Aorta (tissue), 5 donors: ENCODE measurements at places on chromosomes 5 and 9. TPM values are rescaled to one million over a fixed set of nuclear protein-coding genes. Genes with fewer than 3 reads are reported as not detected.

ADAMTSL2 gene
- 1.9 TPM for total RNA-seq

SHC3 gene
- total RNA-seq, result 6.9 TPM

CDO1 gene
- total RNA-seq, result 27.7 TPM

BTNL9 gene
- total RNA-seq, result 16.8 TPM

SPATA31A1 gene
- not detected for total RNA-seq

IRX2 gene
- total RNA-seq, result not detected

DNA sequence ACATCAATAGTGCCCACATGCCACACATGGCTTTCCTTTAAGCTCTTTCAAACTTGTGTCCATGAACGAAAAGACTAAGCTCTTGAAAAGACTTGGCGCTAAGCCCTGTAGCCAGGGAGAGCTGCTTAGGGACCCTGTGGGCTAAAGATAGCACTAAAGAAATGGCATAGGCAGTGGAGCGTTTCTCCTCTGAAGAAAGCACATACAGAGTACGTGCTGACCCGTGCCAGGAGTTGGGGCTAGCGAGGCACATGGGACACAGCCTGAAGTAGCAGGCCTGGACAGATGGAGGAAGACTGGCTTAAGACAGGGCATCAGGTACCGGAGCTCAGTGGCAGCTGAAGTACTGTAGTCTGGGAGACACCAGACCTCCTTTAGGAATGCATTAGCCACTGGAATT lies 39.7 kb downstream of the ADGRV1 start:
- H3K36me3 ChIP-seq, result no peaks in the 10 kb centered on the region
- H3K4me1 ChIP-seq, result no peaks in the 10 kb centered on the region
- H3K27ac ChIP-seq, result no peak overlapping the region
- no peak for DNase-seq
- H3K27me3 ChIP-seq, result no peaks in the 10 kb centered on the region
- no peak overlapping the region for H3K4me3 ChIP-seq

- no peaks in the 10 kb centered on the region for H3K36me3 ChIP-seq
- H3K4me3 ChIP-seq, result no peak overlapping the region
- no peaks in the 10 kb centered on the region for H3K27me3 ChIP-seq
- H3K27ac ChIP-seq, result no peak overlapping the region
- no peaks in the 10 kb centered on the region for H3K4me1 ChIP-seq
These were observed 226.9 kb downstream of the CACNA1B start for GRCh38 chr9:138104251-138105122.

DNA sequence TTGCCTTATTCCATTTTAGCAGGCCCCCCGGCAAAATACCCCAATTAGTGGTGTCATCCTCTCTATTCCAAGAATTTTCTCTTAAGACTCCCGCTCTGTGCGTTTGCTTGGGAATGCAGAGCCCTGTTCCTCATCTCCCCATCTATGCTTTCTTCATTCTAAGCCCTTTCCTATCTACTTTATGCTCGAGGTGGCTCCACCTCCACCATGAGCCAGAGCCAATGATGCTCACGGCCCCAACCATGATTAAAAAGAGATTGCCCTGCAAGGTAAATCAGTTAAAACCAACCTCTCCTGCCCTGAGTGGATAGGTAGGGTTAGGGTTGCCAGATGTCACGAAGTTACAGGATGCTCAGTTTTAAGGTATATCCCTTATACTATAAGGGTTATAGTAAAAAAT lies 677 bp upstream of the TXNDC15 start:
- H3K4me3 ChIP-seq, result no peak overlapping the region
- no peaks in the 10 kb centered on the region for H3K27me3 ChIP-seq
- peak overlapping the region; percentile 0 for H3K27ac ChIP-seq
- no peaks in the 10 kb centered on the region for H3K4me1 ChIP-seq

DNA sequence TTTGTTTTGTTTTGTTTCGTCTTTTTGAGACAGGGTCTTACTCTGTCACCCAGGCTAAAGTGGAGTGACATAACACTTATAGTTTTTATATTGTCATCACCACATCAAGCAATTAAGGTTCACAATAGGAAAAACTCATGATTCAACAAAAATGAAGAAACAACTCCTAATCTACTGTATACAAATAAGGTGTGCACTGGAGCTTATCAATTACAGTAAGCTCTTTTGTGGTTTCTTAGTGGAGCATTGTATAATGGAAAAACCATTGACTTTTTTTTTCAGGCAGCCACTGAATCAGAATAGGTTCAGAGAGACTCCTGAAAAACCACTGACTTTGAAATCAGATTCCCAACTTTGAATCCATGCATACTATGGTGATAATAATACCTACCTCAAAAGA lies 10.8 kb upstream of the PLIN2 start:
- no peak for DNase-seq
- H3K27me3 ChIP-seq, result no peaks in the 10 kb centered on the region
- no peaks in the 10 kb centered on the region for H3K4me1 ChIP-seq

GRCh38 chr5:62268234-62268633 lies 37.8 kb upstream of the KIF2A start:
- no peaks in the 10 kb centered on the region for H3K4me1 ChIP-seq
- H3K27me3 ChIP-seq, result no peaks in the 10 kb centered on the region
- H3K27ac ChIP-seq, result no peak overlapping the region
- no peaks in the 10 kb centered on the region for H3K36me3 ChIP-seq
- no peak for DNase-seq

GRCh38 chr5:126753227-126753626 lies 23.7 kb upstream of the LMNB1 start:
- no peak overlapping the region for H3K27ac ChIP-seq
- H3K36me3 ChIP-seq, result no peaks in the 10 kb centered on the region
- no peak overlapping the region for H3K4me3 ChIP-seq

- no peaks in the 10 kb centered on the region for H3K36me3 ChIP-seq
- H3K4me3 ChIP-seq, result no peak overlapping the region
- no peaks in the 10 kb centered on the region for H3K4me1 ChIP-seq
- DNase-seq, result no peak
These were observed 154.0 kb downstream of the MCTP1 start for GRCh38 chr5:95130941-95131340.

GRCh38 chr5:178467568-178468195 lies 122.5 kb downstream of the COL23A1 start:
- no peaks in the 10 kb centered on the region for H3K27me3 ChIP-seq
- H3K36me3 ChIP-seq, result no peaks in the 10 kb centered on the region
- no peaks in the 10 kb centered on the region for H3K4me1 ChIP-seq
- no peak overlapping the region for H3K27ac ChIP-seq
- DNase-seq, result peak; percentile 78
- no peak overlapping the region for H3K4me3 ChIP-seq

GRCh38 chr5:146690880-146691355 lies 174.9 kb upstream of the GPR151 start:
- no peak overlapping the region for H3K27ac ChIP-seq
- H3K4me3 ChIP-seq, result no peak overlapping the region
- DNase-seq, result no peak
- H3K36me3 ChIP-seq, result no peaks in the 10 kb centered on the region
- no peaks in the 10 kb centered on the region for H3K27me3 ChIP-seq
- H3K4me1 ChIP-seq, result no peaks in the 10 kb centered on the region

DNA sequence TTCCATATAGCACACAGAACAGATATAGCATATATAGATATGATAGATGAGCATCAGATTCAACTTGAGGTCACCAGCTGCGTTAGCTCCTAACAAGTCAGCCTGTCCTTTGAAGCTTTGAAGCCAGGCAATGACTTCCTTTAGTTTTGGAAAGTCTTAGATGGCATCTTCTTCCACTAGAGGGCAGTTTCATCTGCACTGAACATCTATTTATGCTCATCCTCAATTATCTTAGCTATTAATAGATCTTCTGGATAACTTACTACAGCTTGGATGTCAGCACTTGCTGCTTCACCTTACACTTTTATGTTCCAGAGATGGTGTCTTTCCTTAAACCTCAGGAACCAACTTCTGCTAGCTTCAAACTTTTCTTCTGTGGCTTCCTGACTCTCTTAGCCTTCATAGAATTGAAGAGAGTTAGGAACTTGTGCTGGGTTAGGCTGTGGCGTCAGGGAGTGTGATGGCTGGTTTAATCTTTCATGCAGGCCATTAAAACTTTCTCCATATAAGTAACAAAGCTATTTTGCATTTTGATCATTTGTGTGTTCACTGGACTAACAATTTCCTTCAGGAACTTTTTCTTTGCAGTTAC lies 1401.4 kb downstream of the EFNA5 start:
- no peaks in the 10 kb centered on the region for H3K36me3 ChIP-seq
- DNase-seq, result no peak
- H3K4me3 ChIP-seq, result no peak overlapping the region
- H3K27ac ChIP-seq, result no peak overlapping the region

GRCh38 chr5:133579766-133580165 lies 32.6 kb downstream of the FSTL4 start:
- H3K4me1 ChIP-seq, result no peaks in the 10 kb centered on the region
- DNase-seq, result no peak
- H3K27ac ChIP-seq, result no peak overlapping the region
- H3K36me3 ChIP-seq, result no peaks in the 10 kb centered on the region
- H3K4me3 ChIP-seq, result no peak overlapping the region
- H3K27me3 ChIP-seq, result no peaks in the 10 kb centered on the region

DNA sequence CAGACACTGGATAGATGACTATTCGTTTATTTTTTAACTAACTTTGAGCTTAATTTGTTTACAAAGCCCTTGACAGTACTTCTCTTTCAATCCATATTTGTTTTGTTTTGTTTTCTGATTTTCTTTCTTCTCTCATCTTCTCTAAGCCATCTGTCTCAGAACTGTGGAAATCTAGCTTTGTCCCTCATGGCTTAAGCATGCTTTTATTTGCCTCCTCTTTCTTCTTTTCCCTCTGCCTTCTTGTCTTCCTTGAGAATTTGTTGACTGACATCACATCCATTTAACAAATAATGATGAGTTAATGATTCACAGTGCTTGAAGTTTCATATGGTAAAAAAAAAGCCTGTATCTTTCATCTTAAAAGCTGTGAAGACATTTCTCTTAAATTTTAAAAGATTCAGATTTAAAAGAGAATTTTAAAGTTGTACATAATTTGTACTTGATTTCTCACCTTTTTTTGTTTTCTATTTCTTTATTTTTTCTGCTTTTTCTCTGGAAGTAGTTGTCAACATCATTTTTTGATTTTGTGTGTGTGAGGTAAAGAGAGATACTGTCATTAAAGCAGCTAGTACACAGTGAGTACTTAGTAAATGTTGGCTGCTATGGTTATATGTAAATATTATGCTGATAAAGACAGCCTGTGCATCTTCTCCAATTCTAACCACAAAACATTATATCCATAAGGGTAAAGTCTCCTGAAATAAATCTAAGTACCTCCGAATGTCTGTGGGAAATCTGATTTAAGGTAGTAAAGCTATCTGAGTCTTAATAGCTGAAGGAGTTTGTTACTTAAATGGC lies 13.9 kb upstream of the SGCD start:
- no peak overlapping the region for H3K27ac ChIP-seq
- H3K4me1 ChIP-seq, result no peaks in the 10 kb centered on the region
- no peaks in the 10 kb centered on the region for H3K27me3 ChIP-seq

- peaks cover 2% of the 10 kb centered on the region for H3K4me1 ChIP-seq
- no peak overlapping the region for H3K27ac ChIP-seq
- H3K27me3 ChIP-seq, result no peaks in the 10 kb centered on the region
- H3K4me3 ChIP-seq, result no peak overlapping the region
- DNase-seq, result no peak
These were observed 24.6 kb upstream of the IFNB1 start for GRCh38 chr9:21102305-21102704.

DNA sequence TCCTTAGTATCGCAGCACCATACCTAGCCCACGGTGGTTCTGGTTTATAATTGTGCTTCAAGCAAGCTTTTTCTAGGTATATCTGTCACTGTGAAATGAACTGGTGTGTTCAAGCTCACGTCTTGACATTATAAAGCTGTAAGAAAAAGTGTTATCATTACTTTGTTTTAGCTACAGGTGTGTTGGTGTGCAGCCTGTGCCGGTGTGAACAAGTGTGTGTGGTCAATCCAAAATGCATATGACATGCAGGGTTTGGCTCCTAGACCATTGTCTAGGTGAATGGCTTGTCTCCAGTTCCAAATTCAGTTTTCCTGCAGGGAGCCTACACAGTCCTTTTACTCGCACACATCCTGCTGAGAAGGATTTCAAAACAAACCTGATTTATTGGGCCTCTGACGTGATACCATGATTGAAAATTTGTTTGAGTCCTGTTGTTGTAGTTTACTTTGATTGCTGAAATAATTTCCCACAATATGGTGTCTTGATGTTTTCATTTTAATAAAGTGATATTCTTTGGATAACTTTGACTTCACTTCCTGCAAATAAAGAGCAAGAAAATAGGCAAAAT lies 3.7 kb downstream of the LSM11 start:
- H3K36me3 ChIP-seq, result no peaks in the 10 kb centered on the region
- H3K27me3 ChIP-seq, result no peaks in the 10 kb centered on the region
- no peak for DNase-seq
- H3K4me1 ChIP-seq, result no peaks in the 10 kb centered on the region
- H3K27ac ChIP-seq, result no peak overlapping the region

DNA sequence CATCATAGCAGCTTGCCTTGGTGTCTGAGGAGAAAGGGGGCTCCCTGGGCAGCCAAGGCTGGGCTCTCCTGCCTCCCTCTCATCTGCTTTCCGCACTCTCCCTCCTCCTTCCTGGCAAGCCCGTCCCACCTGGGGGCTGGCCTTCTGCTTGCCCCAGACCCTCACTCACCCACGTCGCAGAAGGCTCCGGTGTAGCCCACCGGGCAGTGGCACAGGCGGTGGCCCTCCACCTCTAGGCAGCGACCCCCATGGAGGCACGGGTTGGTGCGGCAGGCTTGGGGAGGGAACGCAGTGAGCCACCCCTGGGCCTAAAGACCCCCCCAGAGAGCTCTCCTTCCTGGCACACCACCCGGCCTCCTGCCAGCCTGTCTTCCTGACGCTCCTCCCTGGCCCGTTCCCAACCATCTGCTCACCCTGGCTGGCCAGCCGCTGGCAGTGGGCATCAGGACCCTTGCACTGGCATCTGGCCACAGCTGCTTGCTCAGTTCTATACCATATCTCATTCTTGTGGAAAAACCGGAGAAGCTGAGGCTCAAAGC lies 4.2 kb upstream of the PFN3 start:
- H3K27ac ChIP-seq, result no peak overlapping the region
- H3K4me1 ChIP-seq, result no peaks in the 10 kb centered on the region
- H3K27me3 ChIP-seq, result peaks cover 3% of the 10 kb centered on the region
- no peak for DNase-seq

DNA sequence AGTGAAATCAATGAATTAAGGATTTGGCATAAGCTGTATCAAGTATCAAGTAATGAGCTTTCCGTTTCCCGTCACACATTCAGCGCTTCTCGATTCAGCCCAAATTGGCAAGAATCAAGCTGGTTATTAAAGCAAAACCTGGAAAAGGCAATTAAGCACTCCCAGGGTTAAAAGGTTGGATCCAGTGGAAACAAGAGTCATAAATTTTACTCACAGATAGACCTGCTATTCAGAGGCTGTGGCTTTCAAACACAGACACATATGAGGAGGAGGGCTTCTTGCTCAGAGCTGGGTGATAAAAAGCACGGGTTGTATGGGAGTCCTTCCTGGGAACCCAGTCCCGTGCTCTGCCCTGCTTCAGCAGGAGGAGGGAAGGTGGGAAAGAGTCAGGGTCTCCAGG lies 112.3 kb upstream of the CXCL14 start:
- no peaks in the 10 kb centered on the region for H3K27me3 ChIP-seq
- no peak overlapping the region for H3K27ac ChIP-seq
- H3K4me3 ChIP-seq, result no peak overlapping the region
- no peaks in the 10 kb centered on the region for H3K36me3 ChIP-seq
- H3K4me1 ChIP-seq, result no peaks in the 10 kb centered on the region

GRCh38 chr5:138109463-138110265 lies 25.8 kb downstream of the WNT8A start:
- H3K36me3 ChIP-seq, result no peaks in the 10 kb centered on the region
- H3K4me1 ChIP-seq, result no peaks in the 10 kb centered on the region

- H3K4me3 ChIP-seq, result no peak overlapping the region
- no peaks in the 10 kb centered on the region for H3K4me1 ChIP-seq
- no peaks in the 10 kb centered on the region for H3K27me3 ChIP-seq
- no peaks in the 10 kb centered on the region for H3K36me3 ChIP-seq
These were observed 101.7 kb downstream of the ARRDC3 start for GRCh38 chr5:91281401-91281800.

GRCh38 chr5:127235136-127235535 lies 55.5 kb upstream of the MEGF10 start:
- H3K27me3 ChIP-seq, result no peaks in the 10 kb centered on the region
- H3K4me3 ChIP-seq, result no peak overlapping the region
- no peak overlapping the region for H3K27ac ChIP-seq
- DNase-seq, result no peak
